ENCODE measurements at places on chromosomes 7 and 10.

GRCh38 chr7:150668472-150668911 is 17.0 kb upstream of the GIMAP2 start:
- no peak for DNase-seq

GRCh38 chr10:5968681-5969453 is 8.5 kb downstream of the IL15RA start:
- no peak for DNase-seq

DNA sequence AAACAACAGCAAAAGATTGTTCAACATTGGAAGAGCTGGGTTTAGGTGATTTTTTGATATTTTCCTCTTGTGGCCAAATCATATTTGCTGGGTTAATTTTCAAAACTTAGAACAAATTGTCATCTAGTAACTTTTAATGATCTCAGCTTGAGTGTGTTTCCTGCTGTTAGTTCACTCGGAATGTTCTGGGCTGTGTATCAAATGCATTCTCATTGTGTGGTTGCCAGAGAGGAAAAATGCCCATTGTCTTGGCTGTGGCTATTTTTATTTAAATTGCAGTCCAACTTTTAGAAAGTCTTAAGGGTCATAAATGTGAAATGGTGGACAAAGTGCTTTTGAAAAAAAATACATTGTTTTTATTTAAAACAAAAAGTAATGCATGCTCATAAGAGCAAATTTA is 542.0 kb downstream of the TNS3 start:
- DNase-seq: no peak

DNA sequence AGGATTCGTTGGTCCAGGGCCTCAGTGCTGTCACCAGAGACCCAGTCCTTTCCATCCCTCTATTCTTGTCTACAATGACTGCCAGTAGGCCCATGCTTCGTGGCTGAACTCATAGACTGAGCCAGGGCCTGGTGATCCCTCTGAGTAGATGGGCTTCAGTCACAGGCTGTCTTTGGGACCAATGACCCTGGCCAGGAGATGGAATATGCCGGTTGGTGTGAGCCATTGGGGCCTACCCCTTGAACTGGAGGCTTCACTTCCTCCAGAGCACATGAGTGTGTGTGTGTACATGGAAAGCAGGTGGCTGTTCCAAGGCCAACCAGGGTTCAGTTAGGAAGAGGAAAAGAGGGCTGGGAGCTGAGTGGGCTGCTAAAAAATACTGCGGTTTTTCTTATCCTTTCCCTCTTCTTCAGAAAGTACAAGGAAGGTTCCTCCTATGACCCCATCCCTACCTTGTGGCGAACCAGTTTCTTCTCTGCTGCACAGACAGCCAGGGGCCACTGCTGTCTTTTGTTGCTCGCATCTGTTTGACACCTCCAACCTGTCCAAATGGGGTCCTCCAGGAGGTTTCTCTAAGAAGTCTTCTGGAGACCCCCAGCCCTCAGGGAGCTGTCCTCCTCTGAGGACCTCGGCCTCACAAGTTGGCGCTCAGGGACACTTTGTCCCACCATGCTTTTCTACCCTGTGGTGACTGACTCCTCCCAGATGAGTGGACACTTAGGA is 36.6 kb downstream of the ADRA2A start:
- DNase-seq: no peak

- DNase-seq: no peak
These were observed 3.0 kb upstream of the CALHM3 start for GRCh38 chr10:103481974-103482531.

DNA sequence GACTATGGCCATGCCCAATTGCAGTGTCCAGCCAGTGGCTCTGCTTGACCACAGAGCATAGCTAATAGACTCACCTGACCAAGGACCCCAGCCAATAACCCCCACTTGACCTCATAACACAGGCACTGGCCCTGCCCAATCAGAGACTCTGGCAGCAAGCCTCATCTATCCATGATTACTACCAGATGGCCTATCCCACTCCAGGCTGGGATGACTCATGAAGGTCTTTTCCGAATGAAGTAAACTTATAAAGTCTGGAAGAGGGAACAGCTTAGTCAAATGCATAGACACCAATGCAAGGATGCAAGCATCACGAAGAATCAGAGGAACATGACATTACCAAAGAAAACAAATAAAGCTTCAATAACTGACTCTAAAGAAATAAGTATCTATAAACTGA is 141.4 kb downstream of the TMEM168 start:
- no peak for DNase-seq

DNA sequence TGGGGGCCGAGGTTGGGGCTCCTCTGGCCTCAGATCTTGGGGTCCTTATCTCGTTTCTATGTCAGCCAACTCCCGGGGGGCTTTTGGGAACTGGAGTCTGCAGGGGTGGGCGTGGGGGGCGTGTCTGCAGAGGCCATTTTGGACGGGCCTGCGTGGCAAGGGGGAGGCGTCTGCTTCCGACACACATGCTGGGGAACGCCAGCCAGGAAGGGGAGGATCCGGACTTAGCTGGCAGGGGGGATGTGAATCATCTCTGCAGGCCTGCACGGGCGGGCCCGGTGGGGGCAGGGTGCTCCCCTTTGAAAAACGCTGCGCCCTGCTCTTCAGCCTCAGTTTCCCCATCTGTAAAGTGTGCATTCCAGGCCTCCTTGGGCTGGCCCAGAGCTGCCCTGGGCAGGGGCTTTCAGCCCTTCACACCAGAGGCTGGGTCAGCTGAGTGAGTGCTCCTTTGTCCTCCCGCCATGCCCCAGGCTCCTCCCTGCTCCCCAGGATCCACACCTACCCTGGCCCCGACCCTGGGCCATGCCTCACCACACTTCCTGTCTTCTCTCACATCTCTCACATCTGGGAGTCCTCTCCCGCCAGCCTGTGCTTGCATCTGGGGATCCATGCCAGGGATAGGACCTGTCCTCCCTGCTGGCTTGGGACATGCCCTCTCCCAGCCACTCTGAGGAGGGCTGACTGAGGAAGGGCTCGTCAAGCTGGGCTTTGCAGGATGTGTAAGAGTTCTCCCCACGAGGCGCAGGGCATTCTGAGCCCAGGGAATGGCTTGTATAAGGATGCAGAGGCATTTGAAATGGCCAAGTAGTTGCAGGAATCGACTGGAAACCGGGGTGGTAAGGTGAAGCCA is 172.6 kb upstream of the TNRC18 start:
- peak; percentile 24 for DNase-seq

GRCh38 chr10:95697429-95697828 is 3.7 kb upstream of the TCTN3 start:
- DNase-seq: no peak

DNA sequence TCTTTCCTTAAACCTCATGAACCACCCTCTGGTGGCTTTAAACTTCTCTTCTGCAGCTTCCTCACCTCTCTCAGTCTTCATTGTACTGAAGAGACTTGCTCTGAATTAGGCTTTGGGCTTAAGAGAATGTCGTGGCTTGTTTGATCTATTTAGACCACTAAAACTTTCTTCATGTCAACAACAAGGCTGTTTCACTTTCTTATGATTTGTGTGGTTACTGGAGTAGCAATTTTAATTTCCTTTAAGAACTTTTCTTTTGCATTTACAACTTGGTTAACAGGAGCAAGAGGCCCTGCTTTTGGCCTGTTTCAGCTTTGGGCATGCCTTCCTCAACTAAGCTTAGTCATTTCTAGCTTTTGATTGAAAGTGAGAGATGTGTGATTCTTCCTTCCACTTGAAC is 38.1 kb upstream of the CDHR3 start:
- no peak for DNase-seq

- no peak for DNase-seq
These were observed 319.1 kb upstream of the NFE2L3 start for GRCh38 chr7:25832929-25833328.

- DNase-seq: no peak
These were observed 327.8 kb downstream of the WDR37 start for GRCh38 chr10:1384026-1384425.

DNA sequence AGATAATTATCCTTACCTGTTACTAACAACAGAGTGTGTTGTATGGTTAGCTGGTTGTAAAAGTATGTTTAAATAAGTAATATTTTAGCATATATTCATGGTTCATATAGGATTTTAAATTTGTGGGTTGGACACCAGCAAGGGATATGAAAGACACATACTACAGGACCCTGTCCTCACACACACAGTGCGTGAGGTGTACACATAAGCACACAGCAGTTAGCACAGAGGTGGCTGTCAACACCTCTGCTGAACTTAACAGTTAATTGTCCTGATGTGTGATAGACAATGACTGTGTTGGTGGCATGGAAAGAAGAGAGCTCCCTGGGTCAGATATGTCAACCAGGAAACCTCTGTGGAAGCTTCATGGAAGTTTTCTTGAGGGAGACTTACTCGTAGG is 23.3 kb upstream of the NUP42 start:
- no peak for DNase-seq

DNA sequence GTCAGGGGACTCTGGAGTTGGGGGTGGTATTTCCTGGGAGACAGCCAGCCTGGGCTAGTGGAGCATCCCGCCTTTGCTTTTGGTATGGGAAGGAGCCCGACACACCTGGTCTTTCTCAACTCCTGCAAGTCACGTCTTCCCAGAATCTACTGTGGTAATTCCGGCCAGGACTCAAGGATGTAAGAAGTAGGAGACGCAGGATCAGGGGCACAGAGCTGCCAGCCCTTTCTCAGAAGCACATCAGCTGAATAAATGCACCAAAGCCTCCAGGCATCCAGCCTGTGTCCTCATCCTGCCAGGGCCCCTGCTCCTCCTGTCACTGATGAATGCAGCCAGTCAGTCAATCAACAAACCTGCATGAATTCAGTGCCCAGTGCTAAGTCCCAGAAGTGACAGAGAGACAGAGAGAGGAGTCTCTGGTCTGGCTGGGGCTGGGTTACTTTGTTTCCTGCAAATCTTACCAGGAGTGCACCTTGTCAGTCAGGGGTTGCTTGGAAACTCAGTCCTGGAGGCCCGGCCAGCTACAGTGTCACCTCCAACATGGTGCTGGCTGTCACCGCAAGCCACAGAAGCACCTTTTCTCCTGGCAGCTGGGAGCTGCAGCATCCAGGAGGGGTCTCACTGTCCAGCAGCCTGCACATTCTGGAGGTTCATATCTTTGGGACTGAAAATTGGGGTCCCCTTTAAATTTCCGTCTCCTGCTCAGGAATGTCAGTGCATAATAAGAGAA is 101.8 kb downstream of the PTPRE start:
- no peak for DNase-seq

GRCh38 chr7:55469271-55469681 is 103.0 kb downstream of the VOPP1 start:
- DNase-seq: no peak

- no peak for DNase-seq
These were observed 31.8 kb upstream of the UTF1 start for GRCh38 chr10:133198206-133198605.

GRCh38 chr10:5911670-5912069 is 21.6 kb downstream of the FBH1 start:
- DNase-seq: no peak

DNA sequence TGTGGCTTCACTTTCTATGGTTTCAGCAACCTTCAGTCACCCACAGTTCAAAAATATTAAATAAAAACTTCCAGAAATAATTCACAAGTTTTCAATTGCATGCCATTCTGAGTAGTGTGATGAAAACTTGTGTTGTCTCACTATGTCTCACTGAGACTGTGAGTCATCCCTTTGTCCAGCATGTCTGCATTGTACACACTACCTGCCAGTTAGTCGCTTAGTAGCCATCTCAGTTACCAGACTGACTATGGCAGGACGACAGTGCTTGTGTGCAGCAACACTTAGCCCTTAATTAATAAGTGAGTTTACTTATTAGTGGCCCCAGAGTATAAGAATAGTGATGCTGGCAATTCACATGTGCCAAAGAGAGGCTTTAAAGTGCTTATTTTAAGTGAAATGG is 22.5 kb downstream of the CCDC186 start:
- DNase-seq: no peak

- DNase-seq: no peak
These were observed 75.7 kb downstream of the GPR37 start for GRCh38 chr7:124689931-124690330.

DNA sequence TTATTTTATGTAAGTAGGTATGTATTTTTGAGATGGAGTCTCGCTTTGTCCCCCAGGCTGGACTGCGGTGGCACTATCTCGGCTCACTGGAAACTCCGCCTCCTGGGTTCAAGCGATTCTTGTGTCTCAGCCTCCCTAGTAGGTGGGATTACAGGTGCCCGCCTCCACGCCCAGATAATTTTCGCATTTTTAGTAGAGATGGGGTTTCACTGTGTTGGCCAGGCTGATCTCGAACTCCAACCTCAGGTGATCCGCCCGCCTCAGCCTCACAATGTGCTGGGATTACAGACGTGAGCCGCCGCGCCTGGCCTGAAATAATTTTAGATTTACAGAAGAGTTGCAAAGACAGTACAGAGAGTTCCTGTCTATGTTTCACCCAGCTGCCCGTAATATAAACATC is 37.5 kb downstream of the PFKFB3 start:
- no peak for DNase-seq

GRCh38 chr10:129448539-129448938 is 18.5 kb upstream of the MGMT start:
- no peak for DNase-seq

DNA sequence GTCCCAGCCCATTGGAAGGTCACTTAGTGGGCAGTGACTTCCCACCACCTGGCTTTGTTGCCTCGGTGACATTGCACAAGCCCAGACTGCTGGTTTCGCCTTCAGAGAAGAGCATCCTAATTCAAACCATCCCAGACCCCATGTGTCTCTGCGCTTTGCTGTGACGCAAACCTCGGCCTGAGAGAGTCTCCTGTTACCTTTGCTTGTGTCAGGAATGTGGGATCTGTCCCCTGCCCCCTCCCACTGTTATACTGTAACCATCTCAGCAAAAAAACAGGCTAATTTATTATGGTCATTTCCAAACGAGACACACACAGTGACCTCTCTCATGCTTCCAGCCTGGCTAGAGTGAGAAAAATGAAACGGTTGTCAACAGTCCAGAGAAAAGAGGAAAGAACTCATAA is 25.0 kb upstream of the AQP1 start:
- no peak for DNase-seq

DNA sequence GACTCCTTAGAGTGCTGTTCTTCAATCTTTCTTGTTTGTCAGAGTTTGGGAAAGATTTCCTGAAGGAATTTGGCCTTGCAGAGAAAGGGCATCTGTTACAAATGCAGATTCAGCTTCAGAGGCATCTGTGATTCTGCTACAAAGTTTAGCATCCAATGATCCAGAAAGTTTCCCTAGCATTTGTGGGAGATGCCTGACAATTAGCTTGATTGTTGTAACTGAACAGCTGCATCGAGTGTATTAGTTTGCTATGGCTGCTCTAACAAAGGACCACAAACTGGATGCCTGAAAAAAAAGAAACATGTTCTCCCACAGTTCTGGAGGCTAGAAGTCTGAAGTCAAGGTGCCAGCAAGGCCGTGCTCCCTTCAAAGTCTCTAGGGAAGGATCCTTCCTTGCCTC is 365.1 kb downstream of the GRID1 start:
- DNase-seq: no peak

GRCh38 chr7:127781081-127781480 is 129.1 kb downstream of the SND1 start:
- DNase-seq: no peak

- DNase-seq: no peak
These were observed 1.9 kb downstream of the SLC29A4 start for GRCh38 chr7:5284304-5285281.

GRCh38 chr10:107548301-107548700 is 383.8 kb upstream of the SORCS1 start:
- no peak for DNase-seq

All from stimulated activated CD4-positive, alpha-beta T cell treated with anti-CD3 and anti-CD28 coated beads, Interleukin-1b, Interleukin-23, amount 100 ng/mL, for 1 hour (primary cell).